ENCODE measurements at places on chromosomes 5 and 9. TPM values are rescaled to one million over a fixed set of nuclear protein-coding genes. Genes with fewer than 3 reads are reported as not detected.

The EDIL3 gene
- polyA plus RNA-seq: 5.4 TPM

The PCDH12 gene
- 3.0 TPM for polyA plus RNA-seq

The ARHGEF37 gene
- polyA plus RNA-seq: 10.4 TPM

The FAM81B gene
- polyA plus RNA-seq: 8.1 TPM

The ARSI gene
- 0.25 TPM for polyA plus RNA-seq

The HAPLN1 gene
- 0.16 TPM for polyA plus RNA-seq

The EIF4E1B gene
- polyA plus RNA-seq: not detected

The GPR107 gene
- 13.1 TPM for polyA plus RNA-seq

The INSL6 gene
- polyA plus RNA-seq: not detected

The GFI1B gene
- 0.16 TPM for polyA plus RNA-seq

The PCDHA11 gene
- not detected for polyA plus RNA-seq

The PCDHGA6 gene
- 2.2 TPM for polyA plus RNA-seq

The TAL2 gene
- 0.16 TPM for polyA plus RNA-seq

The ARAP3 gene
- 12.4 TPM for polyA plus RNA-seq

The HACD4 gene
- polyA plus RNA-seq: 0.34 TPM

The C1QTNF3 gene
- polyA plus RNA-seq: 4.3 TPM

The SURF4 gene
- polyA plus RNA-seq: 67.2 TPM

DNA sequence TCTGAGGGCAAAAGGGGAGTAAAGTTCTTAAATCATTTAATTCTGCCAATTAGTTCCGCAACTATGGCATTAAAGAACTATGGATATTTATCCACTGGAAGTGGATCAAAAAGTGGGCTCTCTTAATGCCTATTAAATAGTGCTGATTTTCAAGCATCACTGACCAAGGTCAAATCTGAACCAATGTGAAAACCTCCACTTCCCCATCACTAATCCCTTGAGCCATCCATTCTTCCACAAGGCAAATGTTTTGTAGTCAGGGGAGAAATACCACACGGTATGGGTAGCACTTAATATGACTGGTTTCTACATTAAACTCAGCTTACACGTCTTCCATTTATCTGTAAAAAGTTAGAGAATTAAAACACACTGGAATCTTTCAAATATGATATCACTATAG, 57.6 kb downstream of the MLLT3 start:
- no peak for DNase-seq

GRCh38 chr5:76733049-76733417, 17.1 kb downstream of the F2R start:
- no peak for DNase-seq

GRCh38 chr9:115261656-115262081, 143.7 kb upstream of the TNC start:
- no peak for DNase-seq

DNA sequence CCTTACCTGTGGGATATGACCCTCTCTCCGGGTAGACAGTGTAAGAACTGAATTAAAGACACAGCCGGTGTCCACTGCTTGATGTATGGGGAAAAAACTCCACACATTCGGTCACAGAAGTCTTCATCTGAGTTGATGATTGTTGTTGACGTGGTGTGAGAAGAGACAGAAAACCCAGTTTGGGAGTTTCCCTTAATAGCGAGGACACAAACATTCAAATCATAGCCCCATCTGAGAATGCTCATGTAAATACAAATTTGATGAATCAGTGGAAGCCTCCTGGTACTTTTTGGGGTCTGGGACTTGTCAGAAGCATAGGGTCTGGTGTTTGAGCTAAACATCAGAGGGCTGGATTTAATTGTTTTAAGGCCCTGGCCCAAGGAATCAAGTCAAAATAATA, 11.0 kb downstream of the HAVCR1 start:
- DNase-seq: no peak

DNA sequence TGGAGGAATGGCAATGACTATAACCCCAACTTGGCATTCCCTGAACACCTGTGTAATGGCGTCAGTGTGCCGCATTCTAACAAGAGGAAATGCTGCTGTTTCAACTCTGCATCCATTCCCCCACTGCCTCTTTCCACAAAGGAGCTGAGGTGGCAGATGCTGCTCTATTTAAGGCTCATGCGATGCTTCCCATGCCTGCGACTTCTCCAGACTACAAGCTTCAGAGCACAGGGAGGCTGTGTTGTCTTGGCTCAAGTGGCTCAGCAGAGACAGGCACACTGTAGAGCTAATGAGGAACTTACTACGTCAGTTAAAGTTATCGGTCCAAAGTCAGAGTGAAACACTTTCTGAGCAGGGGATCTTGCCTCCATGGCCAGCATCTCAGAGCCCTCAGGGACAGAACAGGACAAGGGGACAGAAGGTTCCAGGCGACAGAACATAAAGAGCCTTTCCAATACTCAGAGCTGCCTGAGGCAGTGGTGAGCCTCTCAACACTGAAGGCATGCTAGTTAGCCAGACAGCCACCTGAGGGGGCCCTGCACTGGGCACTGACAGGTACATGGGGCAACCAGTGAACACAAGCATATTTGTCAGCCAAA, 21.8 kb downstream of the TNIP1 start:
- DNase-seq: no peak

- no peak for DNase-seq
Observed at GRCh38 chr5:80837679-80838078, 122.5 kb upstream of the RASGRF2 start.

- DNase-seq: no peak
Observed at GRCh38 chr5:94832685-94833084, 214.2 kb downstream of the SLF1 start.

GRCh38 chr9:24011881-24012280, 185.8 kb upstream of the ELAVL2 start:
- DNase-seq: no peak

DNA sequence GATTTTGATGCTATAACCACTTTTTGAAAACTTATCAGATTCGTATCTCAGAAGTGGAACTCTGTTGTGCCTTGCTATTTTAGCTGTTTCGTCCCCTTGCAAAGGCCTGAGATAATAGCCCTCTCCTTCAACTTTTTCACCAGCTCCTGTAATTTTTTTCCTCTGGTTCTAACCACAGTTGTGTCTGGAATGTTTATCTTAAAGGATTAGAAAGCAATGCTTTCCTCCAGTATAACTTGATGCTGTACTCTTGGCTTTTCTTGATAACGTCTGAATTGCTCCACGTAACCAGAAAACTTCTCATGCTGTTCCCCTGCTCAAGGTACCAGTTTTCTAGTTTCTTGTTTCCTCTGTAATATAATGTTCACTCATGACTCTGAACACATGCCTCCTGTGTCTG, 209.4 kb downstream of the DTWD2 start:
- no peak for DNase-seq

DNA sequence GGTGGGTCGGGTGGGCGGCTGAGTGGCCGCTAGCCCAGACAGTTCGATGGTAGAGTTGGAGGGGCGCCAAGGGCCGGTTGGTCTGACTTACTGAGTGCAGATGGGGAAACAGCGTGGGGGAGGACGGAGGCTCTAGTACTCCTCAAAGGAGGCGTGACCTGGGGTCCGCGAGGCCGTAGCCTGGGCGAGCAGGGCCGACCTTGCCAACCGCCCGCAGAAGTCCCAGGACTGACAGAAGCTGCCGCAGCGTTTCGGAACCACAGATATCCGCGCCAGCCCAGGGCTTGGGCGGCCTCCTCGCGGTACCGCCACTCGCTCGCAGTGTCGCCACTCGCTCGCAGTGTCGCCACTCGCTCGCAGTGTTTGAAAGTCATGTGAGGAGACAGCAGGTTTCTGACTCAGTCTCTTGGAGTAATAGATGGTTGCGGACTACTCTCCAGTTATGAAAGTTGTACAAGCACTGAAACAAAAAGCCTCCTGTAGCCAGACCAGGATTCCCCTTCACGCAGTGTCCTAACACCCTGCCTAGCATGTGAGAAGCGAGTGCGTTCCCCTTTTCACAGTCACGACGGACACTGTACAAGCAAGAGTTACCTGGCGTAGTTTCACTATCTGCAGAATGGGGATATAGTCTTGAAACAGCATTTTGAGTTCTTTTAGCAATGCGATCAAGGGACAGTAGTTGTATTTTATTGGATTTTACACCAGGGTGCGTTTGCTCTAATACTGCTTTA, 674 bp downstream of the TMEM38B start:
- DNase-seq: peak; percentile 79

DNA sequence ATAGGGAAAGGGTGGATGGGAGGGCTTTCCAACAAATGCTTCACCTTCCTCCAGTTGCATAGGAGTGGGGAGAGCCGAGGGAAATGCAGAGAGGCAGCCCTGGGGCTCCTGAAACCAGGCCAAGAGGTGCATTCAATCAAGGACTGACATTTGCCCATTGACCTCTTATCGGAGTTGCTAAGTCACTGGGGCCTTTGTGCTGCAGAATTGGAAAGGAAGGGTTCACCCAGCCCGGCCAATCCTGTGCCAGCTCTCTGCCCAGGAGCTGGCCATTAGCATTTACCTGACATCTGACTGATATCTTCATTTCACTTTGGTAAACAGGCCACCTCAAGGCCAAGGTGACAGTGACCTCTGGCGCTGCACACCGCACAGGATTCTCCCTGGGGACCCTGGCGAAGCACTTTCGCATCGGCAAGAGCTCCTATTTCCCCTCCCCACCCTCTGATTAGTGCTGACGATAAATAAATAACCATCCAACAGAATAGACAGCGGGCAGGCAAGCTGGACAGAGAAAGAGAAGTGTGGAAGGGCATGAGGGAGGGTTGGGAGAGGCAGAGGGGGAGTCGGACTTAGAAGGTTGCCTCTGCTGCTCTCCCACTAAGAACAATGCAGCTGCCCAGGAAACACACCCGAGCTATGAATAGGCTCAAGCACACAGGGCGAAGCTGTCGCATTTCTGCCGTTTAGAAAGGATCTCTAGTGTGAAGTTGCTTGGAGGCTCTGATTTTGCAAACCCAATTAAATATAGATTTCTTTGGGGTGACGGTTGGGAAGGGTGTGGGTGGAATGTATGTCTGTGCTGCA, 57.0 kb upstream of the BOD1 start:
- DNase-seq: no peak

DNA sequence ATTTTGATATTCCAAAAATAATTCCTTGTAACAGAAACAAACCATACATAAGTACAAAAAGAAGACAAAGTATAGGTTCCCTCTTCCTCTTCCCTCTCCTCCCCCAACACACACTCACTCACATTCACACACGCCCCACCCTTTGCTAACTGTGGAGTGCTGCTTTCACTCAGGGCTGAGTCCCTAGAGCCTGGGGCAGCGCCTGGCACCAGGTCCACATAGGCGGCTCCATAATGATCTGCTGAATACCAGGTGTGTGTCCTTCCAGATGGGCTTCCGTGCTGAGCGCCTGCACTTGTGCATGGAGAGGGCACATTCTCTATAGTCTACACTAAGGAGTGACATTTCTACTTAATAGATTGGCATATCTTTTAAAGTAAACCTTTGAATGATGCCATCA, 3.7 kb downstream of the SEMA4D start:
- no peak for DNase-seq

GRCh38 chr5:180470966-180471582, 23.1 kb upstream of the CNOT6 start:
- DNase-seq: no peak

GRCh38 chr5:172479034-172479783, 24.9 kb upstream of the SH3PXD2B start:
- peak; percentile 92 for DNase-seq

- DNase-seq: no peak
Observed at GRCh38 chr5:176397736-176398420, 9.3 kb downstream of the HIGD2A start.

DNA sequence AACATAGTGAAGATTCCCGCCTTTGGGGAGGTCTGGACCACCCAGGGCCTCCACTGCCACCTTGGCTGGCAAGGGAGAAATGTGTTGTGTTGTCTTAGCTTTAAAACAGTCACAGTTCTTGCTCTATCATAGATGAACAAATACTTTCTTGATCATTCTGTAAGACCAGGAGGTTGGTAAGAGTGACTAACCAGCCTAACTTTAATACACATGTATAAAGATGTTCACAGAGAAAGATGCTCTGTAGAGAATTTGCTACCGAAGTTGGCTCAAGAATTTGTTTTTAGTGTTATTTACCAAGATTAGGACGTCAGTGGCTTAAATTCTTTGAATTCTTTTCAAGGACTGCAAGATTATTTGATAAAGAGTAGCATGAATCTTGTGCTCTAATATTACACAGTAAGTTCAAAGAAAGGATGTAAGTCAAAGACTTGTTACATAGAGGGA, 28.4 kb downstream of the GLRX start:
- DNase-seq: no peak

- DNase-seq: no peak
Observed at GRCh38 chr9:91736898-91737601, 213.0 kb downstream of the ROR2 start.

- DNase-seq: peak; percentile 79
Observed at GRCh38 chr9:137296670-137297664, 5.1 kb downstream of the NRARP start.

DNA sequence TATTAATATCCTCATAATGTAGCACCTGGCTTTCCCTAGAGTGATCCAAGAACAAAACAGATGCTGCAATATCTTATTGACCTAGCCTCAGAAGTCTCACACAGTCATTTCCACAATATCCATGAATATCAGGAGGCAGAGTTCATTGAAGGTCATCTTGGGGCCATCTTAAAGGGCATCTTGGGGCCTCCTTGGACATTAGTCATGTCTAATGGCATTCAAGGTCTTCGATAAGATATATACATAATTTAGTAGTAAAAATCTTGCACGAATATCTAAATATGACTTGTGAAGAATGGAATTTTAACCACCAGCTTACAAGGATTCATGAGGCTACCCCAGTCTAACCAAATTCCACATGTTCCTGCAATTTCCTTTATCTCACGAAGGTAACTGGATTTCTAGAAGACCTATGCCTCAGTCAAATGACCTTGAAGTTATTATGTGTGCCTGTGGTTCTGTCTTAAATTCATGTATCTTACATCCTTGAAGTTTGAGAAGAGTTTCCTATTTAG, 163.6 kb upstream of the SPEF2 start:
- DNase-seq: no peak

DNA sequence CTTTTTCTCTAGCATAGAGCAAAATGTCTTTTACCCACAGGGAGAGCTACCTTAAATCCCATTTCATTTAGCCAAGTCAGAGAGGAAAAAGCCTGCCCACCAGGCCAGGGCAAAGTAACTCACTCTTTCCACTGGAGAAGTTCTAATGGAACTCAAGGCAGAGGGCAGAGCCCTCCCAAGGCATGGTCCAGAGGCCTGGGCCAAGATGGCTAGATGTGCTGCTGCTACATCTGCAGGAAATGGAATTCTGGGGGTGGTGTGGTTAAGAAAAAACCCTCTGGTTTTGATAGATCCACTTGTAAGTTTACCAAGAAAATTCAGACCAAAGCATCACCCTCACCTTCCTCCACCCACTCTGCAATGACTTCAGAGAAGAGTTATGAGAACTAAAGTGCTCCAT, 37.3 kb downstream of the CSF2 start:
- no peak for DNase-seq
